ENCODE measurements at places on chromosomes 7 and 10. TPM values are rescaled to one million over a fixed set of nuclear protein-coding genes. Genes with fewer than 3 reads are reported as not detected.

Gene FIS1
- total RNA-seq: 366 TPM

DNA sequence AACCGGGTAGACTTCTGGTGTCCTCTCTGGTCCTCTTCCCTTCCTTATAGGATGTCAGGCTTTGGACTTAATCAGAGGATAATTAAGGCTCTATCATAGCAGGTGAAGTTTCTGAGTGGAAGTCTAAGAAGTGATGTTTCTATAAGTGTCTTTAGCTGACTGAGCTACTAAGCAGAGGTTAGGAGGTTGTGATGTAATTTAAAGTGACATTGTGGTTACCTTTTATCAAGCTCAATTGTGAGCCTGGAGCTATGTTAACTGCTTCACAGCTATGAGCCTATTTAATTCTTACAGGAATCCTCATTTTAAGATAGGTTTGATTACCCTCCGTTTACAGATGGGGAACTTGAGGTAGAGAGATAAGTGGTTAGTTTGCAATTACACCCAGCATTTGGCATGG lies 365.1 kb downstream of the AUTS2 start:
- no peak for DNase-seq

- no peak for DNase-seq
Measured at GRCh38 chr10:61623161-61623560, 39.6 kb upstream of the CABCOCO1 start.

GRCh38 chr10:84768132-84768531 lies 439.7 kb downstream of the CCSER2 start:
- no peak for DNase-seq

DNA sequence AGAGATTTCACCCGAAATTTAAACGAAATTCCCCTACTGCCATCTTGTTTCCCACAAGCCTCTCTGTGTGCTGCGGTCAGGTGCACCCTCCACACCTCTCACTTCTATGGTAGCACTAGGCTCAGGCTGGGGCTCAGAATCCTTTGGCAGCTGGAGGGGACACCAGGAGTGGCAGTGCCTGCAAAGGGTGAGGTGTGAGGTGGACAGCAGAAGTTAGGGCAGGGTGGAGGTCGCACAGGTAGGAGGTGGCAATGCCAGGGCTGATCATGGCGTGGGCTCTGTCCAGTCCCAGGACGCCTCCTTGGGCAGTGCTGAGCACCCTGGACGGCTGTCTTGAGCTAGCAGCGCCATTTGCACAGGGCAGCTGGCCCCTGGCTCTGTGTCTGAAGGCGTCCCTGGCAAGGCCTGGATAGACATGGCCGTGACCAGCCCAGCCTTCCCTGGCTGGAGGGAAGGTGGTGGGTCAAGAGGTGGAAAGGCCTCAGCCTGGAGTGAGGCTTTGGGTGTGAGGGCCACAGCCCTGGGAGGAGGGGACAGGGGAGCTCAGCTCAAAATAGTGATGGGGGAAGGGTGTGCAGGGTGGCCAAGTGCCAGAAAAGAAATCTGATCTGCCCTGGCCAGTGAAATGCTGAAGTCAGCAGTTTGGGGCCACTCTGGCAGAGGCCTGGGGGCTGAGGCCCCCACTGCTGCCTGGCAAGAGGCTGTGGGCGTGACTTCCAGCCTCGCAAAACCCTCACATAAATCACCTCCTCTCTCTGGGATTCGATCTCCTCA lies 40.0 kb downstream of the ZCCHC24 start:
- DNase-seq: no peak

- DNase-seq: no peak
Measured at GRCh38 chr7:148696787-148697186, 1.9 kb upstream of the CUL1 start.

- no peak for DNase-seq
Measured at GRCh38 chr7:142791502-142791901, 20.7 kb downstream of the PRSS2 start.

DNA sequence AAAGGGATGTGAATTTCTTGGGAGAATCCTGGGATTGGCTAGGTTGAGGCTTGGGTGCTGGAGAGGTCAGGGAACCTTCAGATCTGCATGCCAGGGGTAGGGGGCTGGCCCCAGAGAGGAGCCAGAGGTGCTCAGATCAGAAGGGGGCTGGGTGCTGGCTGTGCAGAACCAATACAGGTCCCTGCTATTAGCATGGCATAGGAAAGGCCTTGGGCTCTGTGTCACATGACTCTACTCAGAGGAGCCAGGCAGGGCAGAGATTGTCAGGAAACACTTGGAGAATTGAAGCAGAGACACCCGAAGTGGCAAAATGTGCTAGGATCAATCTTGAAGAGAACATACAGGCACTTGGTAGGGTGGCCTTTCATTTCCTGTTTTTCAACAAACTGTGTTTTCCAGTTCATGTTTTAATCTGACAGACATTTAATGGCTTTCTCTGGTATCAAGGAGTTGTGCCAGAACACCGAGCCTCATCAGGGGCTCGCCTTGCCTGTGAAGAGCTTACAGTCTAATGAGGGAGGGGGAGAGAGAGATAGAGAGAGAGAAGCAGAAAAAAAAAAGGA lies 498.9 kb downstream of the RPS24 start:
- no peak for DNase-seq
